ENCODE measurements at places on chromosomes 6 and 20.

DNA sequence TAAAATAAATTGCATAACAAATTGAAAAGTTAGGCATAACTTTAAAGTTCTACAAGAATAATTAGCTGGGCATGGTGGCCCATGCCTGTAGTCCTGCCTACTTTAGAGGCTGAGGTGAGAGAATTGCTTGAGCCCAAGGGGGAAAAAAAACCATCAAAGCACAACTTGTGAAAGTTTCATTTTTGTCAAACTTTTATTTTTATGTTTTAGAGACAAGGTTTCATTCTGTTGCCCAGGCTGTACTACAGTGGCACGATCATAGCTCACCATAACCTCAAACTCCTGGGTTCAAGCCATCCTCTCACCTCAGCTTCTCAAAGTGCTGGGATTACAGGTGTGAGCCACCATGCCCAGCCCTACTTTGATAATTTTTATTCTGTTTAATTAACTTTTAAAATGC is 14.2 kb downstream of the KATNA1 start:
- DNase-seq, result no peak

GRCh38 chr6:20056350-20056992 is 155.8 kb downstream of the MBOAT1 start:
- DNase-seq, result no peak

- no peak for DNase-seq
Observed at GRCh38 chr20:50293284-50294139, 102.9 kb downstream of the CEBPB start.

GRCh38 chr6:116476002-116476678 is 15.0 kb downstream of the CALHM6 start:
- DNase-seq, result no peak

GRCh38 chr6:37474316-37474715 is 25.4 kb downstream of the CCDC167 start:
- no peak for DNase-seq

DNA sequence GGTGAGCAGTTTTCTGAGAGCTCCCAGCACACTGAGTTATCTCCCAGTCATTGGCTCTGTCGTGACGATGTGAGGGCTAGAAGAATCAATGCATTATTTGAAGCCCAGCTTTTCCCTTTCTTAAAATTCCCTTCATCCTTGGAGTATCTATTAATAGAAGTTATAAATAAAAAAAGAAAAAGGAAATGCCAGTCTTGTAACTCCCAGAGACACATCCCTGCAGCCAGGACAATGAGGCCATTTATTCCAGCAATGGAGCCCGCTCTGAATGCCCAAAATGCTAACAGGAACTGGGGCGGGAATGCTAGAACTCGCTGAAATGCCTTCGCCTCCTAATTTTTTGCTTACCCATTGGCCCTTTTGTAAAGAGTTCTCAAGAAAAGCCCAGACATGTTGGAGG is 305.8 kb downstream of the TFAP2C start:
- no peak for DNase-seq

GRCh38 chr20:1302685-1303541 is 26.0 kb downstream of the SDCBP2 start:
- no peak for DNase-seq

All from NCI-H226 (cell line).